ENCODE measurements at places on chromosomes 16 and 17.
A peak's percentile ranks its signal among the peaks of the same experiment; 100 is the strongest.

GRCh38 chr17:12730931-12731521 is 58.3 kb upstream of the ARHGAP44 start:
- DNase-seq: no peak

DNA sequence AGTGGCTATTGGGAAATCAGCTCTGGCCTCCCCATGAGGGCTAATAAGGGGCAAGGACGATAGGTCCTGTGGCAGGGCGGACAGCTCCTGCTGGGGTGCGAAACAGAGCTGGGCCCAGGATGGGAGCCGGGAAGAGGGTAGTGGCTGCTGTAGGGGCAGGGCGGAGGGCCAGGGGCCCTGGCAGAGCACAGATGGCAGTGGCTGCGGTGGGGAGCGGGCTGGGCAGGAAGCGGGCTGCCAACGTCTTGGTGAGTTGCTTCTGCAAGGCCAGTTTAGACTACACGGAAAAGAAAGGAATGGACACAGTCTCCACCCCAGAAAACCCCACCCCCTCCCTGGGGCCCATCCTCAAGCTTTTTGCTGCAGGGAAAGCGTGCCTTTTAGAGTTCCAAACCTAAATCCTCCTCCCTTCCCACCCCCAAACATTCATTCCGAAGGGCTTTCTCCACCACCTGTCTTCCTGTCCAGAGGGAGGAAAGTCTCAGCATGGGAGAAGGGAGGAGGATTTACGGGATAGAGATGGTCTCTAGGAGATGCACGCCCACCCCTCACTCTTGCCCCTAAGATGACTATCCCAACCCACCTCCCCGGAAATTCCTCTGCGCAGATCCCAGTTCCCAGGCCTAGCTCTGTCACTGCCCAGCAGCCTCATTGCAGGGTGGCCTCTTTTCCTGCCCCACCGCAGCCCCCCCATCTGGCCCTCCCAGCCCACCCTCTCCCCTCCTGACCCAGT is 7.1 kb downstream of the NKIRAS2 start:
- no peak for DNase-seq

GRCh38 chr16:88377961-88378360 is 4.8 kb upstream of the ZNF469 start:
- DNase-seq: no peak

GRCh38 chr16:57749101-57749692 is 13.6 kb downstream of the KATNB1 start:
- no peak for DNase-seq

DNA sequence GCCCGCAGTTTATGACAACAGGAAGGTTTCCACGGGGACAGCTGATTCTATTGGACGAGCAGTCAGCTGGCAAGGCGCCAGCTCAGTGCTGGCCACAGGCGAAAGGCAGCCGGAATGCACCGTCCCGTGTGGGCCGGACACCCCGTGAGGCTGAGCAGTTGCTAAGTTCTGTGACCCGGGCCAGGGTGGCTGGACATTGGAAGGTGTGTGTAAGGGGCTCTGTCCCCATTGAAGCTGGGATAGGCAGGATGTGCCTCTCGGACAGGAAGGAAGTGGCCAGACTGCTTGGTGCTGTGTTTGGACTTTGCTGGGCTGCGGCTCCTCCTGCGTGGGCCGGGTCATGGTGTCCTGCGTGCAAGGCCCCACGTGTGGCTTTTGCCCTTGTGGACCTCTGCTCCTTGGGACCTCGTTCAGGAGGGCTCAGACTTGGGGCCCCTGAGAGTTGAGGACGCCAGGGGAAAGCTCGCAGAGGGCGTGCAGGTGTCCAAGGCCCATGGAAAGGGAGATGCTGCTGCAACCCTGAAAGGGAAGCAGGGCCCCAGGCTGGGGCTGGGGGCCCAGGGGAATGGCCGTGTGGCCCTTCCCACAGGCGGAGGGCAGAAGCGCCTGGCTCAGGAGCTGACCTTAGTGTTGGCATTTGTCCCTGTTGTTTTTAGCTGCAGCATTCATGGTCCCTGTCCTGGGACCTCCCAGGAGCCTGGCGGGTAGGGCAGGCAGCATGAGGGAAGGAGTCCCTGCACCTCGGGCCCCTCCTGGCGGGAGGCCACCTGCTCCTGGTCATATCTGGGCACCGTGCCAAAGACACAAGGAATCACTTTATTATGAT is 10.0 kb downstream of the BAIAP2 start:
- no peak for DNase-seq

DNA sequence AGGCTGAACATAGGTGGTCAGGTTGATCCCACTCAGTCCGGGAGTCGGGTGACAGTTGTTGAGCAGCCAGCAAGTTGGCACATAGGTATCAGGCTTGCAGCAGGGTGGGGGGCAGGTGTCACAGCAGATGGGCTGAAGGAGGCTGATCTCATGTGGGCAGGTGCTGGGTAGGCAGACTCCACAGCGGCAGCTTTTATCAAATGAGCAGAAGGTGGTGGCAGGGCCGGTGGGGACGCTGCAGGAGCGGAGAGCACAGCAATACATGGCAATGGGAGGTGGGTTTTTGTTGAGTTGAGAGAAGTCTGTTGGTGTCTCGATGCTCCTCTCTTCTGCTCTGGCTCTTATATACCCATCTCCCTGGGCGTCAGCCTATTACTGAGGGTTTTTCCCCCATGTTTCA is at the start of gene KRTAP3-1:
Gene KRTAP3-1 (minus strand): TSS at position 318 of the 400 bp plus-strand sequence. CDS start 54 bp downstream, at position 264.
- DNase-seq: no peak

DNA sequence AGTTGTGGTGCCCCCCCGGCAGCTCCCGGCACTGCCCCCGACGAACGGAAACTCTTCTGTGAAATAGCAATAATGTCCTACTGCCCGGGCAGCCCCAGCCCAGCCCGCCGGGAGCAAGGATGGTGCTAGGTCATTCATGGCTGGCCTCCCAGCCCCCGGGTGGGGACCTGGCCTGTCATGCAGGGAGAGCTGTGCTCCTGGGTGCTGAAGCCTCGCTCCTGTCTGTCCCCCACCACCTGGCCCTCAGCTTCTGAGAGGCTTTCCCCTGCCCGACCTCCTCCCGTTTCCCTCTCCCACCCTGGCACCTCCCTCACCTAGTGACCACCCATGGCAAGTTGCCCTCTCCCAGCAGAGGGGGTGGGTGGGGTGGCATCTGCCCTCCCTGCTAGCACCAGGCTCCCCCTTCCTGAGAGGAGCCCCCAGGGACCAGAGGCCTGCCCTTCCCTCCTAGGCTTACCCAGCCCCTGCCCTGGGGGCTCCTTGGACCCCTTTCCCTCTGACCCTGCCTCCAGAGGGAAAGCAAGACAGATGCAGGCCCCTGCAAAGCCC is 13.5 kb downstream of the PAM16 start:
- no peak for DNase-seq

- DNase-seq: no peak
Measured at GRCh38 chr17:28892024-28892423, 5.5 kb downstream of the FLOT2 start.

DNA sequence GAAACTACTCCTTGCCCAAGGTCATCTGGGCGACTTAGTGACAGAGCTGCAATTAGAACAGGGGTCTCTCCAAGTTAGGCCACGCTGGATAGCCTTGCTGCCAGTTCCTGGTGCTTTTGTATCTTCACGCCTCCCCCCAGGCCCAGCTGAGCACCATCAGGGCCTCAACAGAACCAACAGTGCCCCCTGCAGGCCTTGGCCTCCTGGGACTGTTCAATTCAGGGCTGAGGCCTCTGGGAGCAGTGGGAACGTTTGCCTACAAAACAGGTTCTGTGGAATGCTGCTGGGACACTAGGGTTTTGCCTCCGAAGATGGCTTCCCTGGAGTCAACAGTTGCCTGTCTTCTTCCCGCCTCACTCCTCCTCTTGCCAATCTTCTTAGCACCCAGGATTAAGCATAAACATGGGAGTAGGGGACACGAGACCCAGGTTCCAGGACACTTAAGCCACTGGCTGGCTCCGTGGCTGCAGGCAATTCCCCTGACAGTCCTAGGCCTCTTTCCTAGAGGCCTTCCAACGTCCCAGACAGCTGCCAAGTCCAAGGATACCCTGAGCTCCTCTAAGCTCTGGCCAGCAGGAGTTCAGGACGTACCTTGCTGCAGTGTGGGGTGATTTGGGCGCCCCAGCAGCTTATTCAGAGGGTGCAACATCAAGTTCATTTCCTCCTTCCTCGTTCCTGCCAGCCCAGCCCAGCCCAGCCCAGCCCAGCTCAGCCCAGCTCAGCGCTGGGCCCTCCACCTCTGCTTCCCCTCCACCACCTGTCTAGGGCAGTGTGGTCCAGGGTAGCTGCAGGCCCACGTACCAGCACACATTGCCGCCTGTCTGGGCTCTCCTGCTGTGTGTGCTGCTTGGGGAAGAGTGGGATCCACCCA is 246.6 kb upstream of the RPL38 start:
- DNase-seq: peak; percentile 20

GRCh38 chr17:3935140-3935542 is 18.9 kb upstream of the P2RX1 start:
- peak; percentile 14 for DNase-seq

DNA sequence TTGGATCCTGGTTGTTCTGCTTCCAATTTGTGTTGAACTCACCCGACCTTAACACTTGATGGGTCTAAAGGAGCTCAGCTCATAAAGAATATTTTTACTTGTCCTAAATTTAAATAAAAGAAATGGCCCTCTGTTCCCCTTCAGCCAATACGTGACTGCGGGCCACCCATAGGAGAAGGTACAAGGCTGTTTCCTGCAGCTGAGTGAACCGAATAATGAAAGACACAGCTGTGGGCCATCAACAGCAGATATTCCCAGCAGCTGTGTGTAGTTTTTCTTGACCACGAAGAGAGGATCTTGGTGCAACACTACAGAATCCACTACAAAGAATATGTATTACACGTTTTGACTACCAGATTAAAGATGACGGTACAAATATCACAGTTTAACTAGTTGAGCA is 1431.6 kb downstream of the CDH11 start:
- DNase-seq: no peak

- peak; percentile 72 for DNase-seq
Measured at GRCh38 chr17:63698381-63698885, 1.5 kb downstream of the LIMD2 start.

- no peak for DNase-seq
Measured at GRCh38 chr17:4422864-4423263, 10.9 kb upstream of the SPNS3 start.

DNA sequence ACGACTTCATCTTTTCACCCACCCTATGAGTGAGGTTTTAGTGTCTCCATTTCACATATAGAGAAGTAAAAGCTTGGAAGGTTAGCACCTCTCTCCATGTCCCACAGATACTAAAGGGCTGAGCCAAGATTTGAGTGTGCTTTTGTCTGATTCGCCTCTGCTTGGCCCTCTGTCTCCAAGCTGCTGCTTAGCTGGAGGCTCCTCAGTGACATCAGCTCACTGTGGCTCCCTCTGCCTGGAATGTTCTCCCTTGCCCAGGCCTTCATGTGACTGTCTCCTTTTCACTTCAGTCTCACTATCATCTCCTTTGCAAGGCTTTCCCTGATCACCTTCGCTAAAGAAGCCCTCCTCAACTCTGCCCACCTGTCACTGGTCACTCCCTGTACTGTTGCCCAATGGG is 84.5 kb upstream of the HSBP1 start:
- DNase-seq: no peak

GRCh38 chr16:275041-275641 is 603 bp downstream of the RGS11 start:
- DNase-seq: no peak

- DNase-seq: no peak
Measured at GRCh38 chr17:4229627-4230541, 33.9 kb downstream of the ANKFY1 start.

DNA sequence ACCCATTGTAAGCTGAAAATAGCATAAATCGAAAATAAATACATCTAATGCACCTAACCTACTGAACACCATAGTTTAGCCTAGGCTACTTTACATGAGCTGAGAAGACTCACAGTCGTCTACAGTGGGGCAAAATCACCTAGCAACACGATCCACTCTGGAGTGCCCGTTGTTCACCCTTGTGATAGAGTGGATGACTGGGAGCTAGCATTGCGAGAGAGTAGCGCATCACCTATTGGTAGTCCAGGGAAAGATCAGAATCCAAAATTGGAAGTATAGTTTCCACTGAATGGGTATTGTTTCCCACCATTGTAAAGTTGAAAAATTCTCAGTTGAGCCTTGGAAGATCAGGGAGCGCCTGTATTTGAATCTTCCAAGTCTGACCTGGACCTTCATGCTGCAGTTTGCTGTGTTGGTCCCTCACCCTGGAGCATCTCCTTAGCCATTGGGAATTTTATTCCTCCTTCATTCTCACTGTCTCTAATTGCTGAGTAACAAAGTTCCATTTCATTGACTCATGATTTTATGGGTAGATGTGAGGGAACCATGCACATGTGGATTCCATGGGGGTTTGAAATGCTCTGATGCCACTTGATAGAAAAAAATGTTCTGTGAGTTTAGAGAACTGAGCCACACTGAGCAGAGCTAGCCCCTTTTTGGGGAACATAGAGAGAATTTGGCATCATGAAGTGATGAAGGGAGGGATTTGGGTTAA is 19.6 kb downstream of the AKAP1 start:
- DNase-seq: no peak

DNA sequence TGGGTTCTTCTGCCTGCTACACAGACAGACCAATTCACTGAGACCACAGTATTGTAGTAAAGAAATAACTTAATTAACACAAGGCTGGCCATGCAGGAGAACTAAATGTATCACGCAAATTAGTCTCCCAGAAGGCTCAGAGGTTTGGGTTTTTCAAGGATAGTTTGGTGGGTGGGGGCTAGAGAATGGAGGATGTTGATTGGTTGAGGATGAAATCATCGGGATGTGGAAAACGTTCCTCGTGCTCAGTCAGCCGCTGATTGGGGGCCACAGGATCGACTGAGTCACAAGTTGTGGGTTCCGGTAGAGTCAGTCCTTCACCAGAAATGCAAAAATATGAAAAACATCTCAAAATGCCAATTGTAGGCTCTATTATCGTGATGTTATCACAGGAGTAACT is 18.7 kb downstream of the RHOT1 start:
- DNase-seq: no peak

GRCh38 chr16:69798466-69798865 is 36.3 kb downstream of the WWP2 start:
- no peak for DNase-seq

DNA sequence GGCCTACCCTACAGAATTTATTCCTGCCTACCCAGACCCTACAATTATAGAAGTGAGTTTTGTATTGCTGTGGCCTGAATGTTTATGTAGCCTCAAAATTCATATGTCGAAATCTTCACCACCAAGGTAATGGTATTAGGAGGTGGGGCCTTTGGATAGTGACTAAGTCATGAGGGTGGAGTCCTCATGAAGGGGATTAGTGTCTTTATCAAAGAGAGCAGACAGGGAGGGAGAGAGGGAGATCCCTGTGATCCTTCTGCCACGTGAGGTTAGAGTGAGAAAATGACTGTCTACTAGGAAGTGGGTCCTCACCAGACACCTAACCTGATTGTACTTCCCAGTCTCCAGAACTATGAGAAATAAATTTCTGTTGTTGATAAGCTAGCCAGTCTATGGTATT is 981 bp upstream of the DUXB start:
- no peak for DNase-seq

- no peak for DNase-seq
Measured at GRCh38 chr16:12201866-12202265, 225.3 kb downstream of the SNX29 start.

DNA sequence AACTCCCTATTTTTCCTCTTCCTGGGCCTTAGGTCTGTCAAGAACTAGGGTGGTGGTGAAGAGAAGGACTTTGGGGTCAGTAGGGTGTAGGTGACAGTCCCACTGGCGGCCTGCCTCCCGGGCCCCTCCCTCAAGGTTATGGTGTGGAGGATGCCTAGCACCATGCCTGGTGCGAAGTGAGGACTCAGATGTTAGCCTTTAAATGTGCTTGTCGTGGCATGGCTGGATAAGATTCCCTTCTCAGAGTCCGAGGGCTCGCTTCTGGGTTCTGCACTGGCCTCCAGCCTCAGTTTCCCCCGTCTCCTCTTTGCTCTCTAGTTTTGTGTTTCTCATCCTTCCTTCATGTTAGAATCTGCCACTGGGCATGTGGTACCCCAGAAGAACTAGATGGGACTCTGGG is 32.0 kb downstream of the HAPSTR1 start:
- DNase-seq: no peak

Measured in stimulated activated naive CD4-positive, alpha-beta T cell (primary cell).